Stimulated activated CD8-positive, alpha-beta memory T cell treated with anti-CD3 and anti-CD28 coated beads, Interleukin-2, amount 100 ng/mL, for 1 hour (primary cell): ENCODE measurements at places on chromosomes 5 and 9.

GRCh38 chr9:88791105-88791805, 200.0 kb upstream of the S1PR3 start:
- no peak for DNase-seq

- DNase-seq: no peak
Observed at GRCh38 chr9:120100595-120100994, 479.4 kb downstream of the CDK5RAP2 start.

DNA sequence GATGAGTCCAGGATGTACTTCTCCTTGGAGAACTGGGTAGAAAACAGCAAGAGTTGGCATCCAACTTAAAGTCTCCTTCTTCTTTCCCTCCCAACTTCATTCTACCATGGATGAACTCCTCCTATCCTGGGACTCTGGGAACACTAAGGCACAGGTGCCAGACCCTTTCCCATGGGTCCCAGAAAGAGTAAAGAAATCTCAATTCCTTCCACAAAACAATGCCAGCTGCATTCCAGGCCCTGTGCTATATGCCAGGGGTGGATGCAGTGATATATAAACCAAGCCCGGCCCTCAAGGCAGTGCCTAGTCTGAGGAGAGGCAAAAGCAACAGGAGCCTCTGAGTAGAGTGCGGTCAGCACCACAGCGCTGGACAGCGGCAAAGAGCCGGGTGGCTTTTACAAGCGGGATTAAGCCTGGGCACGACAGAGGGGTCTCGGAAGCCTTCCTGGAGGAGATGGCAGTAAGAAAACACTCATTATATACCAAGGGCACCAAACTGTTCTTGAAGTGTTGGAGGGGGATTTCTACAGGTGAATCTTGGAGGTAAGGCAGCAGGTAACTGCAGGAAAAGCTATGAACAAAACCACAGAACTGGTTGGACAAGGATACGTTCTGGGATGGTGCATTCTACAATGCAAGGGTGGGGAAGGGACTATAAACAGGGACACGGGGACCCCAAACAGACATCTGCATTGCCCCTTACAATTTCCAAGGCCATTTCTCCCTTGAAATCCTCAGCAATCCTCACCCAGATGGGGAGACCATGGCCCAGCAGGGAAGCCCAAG, 16.4 kb upstream of the TOR2A start:
- no peak for DNase-seq

DNA sequence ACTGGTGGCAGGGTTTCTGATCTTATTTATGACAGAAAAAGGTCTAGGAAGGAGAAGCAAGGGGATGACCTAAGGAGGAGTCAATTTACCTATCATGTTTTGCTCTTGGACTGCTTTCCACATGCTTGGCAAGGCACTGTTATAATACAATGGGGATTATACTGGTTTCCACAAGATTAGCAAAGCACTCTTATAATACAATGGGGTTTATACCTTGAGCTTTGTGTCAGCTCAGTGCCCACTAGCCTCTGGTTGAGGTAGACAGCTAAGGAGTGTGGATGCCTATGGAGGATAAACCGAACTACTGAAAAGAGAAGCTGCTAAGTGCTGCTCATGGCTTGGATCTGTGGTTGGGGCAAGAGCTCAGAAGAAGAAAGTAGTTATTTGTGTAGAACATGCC, 68.7 kb downstream of the MRPS27 start:
- DNase-seq: no peak

DNA sequence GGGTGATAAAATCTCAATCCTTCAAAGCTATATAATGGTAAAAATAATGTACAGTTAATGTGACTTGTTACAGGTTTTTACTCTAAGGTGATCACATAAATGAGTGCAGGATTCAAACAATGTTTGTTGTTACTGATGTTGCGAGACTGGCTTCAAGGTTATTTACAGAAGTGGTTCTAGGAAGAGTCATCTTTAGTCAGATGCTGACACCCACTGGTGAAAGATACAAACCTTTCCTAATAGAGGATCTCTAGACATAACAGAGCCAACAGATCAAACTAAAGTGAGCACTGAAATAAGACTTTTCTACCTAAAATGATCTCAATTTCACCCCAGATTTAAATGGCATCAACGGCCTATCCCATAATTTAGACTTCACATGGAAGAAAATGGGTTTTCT, 20.2 kb downstream of the ARSB start:
- no peak for DNase-seq

DNA sequence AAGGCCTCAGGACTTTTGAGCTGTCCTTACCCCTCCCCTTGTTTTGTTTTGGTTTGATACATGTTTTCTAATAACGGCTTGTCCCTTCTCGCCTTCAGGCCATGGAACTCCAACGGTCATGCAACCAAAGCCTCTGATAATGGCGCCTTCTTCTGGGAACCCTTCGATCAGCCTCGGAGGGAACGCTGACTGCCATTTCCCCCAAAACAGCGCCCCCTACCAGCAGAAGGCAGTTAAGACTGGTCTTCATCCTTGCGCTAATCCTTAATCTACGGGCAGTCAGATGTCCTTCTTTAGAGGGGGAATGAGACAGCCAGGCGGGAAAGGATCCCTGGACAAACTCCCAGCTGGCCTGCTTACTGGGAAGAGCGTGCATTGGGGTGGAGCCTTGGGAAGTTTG, 276.6 kb downstream of the ICE1 start:
- no peak for DNase-seq
